ENCODE measurements at places on chromosomes 5 and 9.

GRCh38 chr9:100662122-100662521, 84.2 kb downstream of the CAVIN4 start:
- DNase-seq = no peak

GRCh38 chr9:80378669-80379293, 807.0 kb downstream of the TLE4 start:
- DNase-seq = no peak

- DNase-seq = no peak
Observed at GRCh38 chr5:66742083-66742895, 146.1 kb downstream of the MAST4 start.

GRCh38 chr9:89640361-89640760, 35.5 kb downstream of the GADD45G start:
- no peak for DNase-seq

- no peak for DNase-seq
Observed at GRCh38 chr9:10843151-10843550, 230.3 kb upstream of the PTPRD start.

GRCh38 chr5:73693573-73694061, 67.6 kb downstream of the ARHGEF28 start:
- DNase-seq = no peak

- DNase-seq = no peak
Observed at GRCh38 chr9:98805506-98806272, 1.8 kb upstream of the GALNT12 start.

DNA sequence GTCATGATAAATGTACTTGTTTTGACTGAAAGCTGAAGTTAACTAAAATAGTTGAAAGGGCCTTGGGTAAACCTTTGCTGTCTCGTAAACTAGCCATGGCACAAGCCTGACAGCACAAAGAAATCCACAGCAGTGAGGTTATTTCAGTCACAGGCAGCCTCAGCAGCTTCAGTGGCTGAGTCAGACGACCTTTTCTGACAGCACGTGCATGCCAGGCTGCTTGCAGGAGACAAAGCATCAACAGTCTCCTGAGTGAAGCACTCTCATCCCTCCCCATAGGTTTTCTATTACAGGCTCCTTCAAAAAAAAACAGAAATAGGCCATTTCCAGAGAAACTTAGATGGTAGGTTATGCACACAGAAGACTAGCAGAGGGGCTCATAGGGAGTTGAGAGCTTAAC, 34.6 kb downstream of the OXCT1 start:
- DNase-seq = no peak

DNA sequence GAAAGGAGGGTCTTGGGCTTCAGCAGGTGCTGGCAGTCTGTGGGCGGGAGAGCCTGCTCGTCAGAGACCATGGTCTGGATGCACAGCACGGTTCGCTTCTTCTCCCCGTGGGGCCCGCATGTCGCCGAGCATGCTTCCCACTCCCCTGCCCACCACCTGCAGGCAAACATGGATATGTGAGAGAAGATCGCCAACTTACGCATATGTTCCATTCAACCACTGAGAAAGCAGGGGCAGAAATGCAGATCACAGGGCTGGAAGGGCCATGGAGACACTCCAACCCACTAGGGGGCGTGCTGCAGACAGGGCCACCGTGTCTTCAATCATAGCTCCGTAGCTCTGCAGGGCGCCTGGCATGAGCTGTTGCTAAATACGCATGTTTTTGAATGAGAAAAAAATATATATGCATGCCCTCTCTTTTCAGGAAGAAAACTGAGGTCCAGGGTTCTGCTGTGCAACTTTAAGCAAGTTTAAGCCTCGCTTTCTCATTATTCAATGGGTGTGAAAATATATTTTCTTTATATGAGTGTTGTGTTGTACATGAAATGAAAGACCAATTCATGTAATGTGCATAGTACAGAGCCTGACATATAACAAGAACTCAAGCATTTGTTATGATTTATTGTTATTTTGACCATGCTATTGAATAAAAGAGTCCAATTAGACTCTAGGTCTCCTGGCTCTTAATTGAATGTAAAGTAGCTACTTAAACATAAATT, 148.0 kb downstream of the TARS1 start:
- DNase-seq = no peak

DNA sequence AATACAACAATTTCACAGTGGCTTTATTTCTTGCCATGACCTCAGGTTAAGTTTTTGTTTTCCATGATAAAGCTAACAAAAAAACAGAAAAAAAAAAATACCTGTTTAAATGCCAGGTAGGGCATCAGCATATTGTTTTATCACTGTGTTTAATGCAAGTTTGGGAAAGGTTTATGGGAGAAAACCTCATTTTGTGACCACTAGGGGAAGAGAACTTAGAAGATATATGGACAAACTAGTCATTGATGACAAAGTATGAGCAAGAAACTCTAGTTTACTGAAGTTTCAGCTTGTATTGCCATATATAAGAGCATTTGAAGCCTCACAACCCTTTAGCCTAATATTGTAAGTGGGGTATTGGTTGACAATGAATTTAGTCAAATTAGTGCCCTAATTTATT, 1431.4 kb upstream of the CDH18 start:
- DNase-seq = no peak

GRCh38 chr9:3332802-3333201, 193.0 kb downstream of the RFX3 start:
- DNase-seq = no peak

- DNase-seq = no peak
Observed at GRCh38 chr9:116152941-116153764, 438 bp upstream of the PAPPA start.

GRCh38 chr5:42037379-42037932, 112.4 kb downstream of the FBXO4 start:
- DNase-seq = no peak

GRCh38 chr9:90037146-90037797, 432.5 kb downstream of the GADD45G start:
- no peak for DNase-seq

DNA sequence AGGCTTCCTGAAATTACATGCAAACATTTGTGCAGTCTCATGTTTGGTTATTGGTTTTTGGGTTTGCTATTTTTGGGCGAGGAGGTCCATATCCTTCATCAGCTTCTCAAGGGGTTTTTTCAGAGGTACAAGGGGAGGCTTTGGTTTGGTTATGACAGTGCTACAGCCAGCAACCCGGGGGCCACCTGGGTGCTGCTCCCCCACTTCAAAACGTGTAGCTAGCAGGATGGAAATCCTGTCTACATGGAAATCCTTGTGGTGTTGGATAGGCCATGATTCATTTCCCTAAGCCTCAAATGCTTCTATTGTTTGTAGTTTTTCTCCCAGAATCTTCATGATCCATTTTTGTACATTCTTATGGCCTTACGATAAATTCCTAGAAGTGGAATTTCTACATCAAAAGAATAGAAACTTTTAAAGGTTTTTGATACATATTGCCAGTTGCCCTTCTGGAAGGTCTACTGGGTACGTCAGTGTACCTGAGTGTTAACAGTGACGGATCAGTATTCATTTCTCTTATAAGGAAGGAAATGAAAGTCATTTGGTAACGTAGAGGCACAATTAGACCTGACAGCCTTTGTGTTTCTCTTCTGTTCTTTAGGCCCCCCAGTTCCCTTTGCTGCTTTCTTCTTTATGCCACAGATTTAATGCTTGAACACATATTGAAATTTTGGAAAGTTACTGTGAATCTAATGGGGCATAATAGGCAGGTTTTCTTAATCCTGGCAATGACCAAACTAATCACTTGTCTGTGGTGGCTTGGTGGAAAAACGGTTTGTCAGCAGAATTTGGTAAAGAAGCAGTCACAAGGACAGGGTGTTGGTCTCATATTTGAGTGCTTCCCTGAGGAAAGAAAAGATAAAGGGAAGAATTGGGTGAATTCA, 69.7 kb upstream of the ABL1 start:
- no peak for DNase-seq

DNA sequence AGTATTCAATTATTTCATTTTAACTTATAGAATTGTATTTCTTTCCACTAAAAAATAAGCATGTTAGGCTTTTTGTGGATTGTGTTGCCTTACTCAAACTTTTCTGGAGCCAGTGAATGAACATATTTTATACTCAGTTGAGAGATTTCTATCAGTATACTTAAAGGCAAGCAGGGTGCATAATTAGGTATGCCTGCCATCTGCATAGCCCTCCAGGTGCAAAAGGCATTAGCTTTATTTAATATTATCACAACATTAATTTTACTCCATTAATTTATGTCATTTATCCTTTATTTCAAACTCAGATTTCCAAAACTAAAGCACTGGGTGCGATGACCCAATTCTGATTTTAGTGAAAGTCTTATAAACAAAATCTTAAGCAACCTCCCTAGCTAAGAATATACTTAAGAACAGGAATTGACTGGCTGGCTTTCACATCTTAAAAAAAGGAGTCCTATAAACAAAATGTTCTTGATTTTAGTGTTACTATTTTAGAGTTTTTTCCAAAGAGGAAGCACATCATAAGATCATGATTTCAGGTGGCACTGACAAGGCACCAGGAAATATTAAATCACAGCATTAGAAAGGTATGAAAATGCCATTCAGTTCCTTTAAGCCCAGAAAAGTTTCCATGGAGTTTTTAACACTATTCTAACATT, 178.4 kb downstream of the MPDZ start:
- no peak for DNase-seq

DNA sequence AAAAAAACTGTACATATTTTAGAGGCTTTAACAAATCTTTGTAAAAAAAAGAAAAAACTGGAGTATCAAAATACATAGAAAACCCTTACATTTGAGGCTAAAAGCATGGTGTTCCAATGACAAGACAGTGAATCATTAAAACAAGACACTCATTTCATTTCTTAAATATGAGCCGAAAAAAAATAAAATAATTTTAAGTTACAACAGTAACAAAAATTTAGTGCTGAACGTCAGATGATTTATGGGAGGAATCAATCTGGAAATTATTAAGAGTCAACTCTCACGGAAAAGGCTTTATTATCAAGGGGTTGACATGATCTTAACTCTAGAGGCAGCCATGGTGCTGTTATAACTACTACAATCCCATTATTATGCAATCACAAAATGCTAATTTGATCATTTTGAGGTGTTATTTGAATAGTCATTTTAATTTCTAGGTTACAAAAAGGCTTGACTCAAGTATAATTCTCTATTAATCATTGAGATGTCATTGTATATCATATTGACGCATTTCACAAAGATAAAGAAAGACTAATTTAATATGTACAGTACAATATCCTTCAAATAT, 51.9 kb downstream of the MAPKAP1 start:
- no peak for DNase-seq

- no peak for DNase-seq
Observed at GRCh38 chr5:158643840-158644239, 455.9 kb downstream of the EBF1 start.

DNA sequence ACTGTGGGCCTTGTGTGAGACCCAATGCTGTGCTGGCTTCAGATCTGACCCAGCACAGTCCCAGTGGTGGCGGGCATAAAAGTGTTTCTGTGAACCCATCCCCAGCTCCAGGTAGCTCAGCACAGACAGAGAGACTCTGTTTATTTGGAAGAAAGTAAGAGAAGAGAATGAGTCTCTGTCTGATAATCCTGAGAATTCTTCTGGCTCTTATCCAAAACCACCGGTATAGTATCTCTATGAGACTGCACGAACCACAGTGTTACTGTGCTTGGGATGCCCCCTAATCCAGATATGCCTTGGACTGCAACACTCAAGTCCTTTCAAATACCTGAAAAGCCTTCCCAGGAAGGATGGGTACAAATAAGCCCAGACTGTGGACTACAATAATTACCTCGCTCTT, 1660.8 kb upstream of the ACO1 start:
- no peak for DNase-seq

DNA sequence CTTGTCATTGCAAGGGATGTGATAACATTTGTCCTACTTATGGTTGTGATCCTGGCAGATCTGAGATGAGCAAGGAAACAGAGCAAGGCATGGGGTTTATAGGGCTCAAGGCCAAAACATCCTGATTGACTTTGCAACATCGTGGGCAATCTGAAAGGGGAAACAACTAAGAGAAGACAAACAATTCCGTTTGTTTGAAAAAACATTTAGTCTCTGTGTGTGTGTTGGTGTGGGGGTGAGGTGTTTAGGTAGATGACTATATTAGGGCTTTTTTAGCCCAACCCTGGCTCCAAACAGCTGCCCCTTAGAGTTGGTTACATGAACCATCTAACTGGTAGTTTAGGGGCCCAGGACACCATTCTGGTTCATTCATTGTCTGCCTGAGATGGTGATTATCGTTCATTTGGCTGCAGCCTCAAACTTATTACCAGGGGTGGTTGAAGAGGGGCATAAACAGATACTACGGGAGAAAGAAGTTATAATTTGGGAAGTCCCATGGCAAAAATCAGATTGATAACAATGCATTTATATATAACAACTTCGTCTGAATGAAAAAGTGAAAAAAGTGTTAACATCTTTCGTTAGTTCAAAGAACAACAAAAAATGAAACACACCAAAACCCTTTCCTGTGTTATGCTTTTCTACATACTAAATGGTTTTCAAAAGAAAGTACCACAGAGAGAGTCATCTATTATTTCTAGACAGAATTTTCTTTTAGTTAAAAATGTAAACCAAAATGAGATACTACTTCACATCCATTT, 5.7 kb downstream of the FYB1 start:
- no peak for DNase-seq

DNA sequence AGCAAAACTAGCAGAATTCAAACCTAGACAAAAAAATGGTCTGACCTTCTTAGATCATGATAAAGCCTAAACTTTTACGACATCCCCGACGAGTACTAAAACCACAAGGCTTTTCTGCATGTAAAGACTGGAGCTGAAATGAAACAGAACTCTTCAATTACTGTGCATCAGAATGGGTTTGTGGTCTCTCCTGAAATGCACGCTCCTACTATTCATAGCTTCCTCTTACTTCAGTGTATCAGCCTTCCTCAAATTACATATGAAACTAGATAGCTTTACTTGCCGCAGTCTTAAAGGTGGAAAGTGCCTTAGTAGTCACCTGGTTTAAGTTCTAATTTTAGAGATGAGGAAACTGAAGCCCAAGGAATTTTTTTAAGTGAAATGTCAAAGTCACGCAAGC, 24.6 kb upstream of the MED10 start:
- no peak for DNase-seq

DNA sequence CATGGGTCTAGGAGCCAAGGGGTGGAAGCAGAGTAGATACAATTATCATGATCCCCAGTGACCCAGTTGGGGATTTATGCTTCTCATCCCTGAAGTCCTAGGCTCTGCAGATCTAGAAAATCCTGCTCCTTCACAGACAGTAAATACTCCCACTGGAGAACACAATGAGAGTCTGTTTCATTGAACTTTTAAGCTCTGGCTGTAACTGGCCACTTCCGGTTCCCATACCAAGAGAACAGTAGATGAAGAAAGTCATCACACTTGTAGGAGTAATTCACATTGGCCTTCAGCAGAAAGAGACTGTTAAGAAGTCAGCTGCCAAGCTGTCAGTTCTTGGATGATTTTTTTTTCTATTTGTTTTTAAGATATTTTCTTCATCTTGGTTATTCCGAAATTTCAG, 597.1 kb downstream of the ACTL7B start:
- no peak for DNase-seq

DNA sequence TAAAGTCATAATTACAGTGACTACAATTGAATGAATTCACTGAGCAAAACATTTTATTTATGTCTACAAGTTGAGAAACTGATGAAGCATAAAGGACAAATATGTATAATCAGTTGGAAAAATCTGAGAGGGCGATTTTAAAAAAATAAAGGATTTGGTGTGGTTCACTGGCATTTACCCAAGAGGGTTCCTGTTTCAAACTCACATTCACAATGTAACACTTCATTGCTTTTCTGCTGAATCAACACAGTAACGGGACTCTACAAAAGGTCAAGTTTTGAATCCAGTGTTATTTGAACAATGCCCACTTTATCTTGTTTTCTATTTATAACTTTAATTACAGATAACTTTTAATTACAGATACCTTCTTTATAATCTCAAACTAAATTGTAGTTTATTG, 138.6 kb downstream of the NUDT12 start:
- DNase-seq = no peak

GRCh38 chr5:3596261-3596825, 711 bp downstream of the IRX1 start:
- no peak for DNase-seq
